ENCODE measurements at places on chromosomes 3 and 15. TPM values are rescaled to one million over a fixed set of nuclear protein-coding genes. Genes with fewer than 3 reads are reported as not detected.

DNA sequence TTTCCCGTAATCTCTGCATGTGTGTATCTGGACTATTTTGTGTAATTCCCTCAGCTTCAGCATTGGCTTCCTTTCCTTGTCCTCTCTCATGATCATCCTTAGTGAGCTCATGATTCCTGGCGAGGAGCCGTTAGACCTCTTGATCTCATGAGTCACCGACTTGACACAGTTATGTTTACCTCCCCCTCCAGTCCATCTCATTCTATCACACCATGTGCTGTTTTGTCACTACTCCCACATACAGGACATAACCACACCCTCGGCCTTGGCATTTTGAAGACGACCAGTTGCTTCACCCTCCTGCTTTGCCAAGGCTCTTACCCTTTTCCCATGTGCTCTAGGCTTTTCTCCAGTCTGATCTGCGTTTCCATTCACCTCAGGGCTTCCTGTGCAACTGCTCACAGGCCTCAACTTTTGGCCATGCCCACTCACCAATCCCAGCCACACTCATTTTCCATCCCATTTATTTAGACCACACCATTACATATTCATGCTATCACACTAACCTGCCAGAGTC is 41.5 kb downstream of the CP start:
- H3K4me3 ChIP-seq, result no peak overlapping the region
- H3K27ac ChIP-seq, result peak overlapping the region; percentile 59
- no peaks in the 10 kb centered on the region for H3K27me3 ChIP-seq
- peaks cover 6% of the 10 kb centered on the region for H3K4me1 ChIP-seq
- peak; percentile 90 for DNase-seq
- H3K36me3 ChIP-seq, result peaks cover 4% of the 10 kb centered on the region

DNA sequence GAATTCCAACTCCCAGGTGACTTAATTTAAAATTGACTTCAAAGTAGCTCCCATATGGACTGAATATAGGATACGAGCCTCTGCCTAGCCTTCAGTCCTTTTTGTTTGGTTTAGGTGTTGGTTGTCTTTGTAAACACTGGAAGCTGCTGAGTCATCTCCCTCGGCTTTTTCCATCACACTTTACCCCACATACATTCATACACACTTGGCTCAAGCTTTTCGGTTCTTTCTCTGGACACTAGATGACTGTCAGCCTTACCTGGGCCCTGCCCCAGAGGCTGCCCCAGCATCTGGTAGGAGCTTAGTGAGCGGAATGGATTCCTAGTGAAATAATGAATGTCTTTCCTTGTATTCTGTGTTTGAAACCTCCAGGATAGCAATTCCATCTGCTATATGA is 201.5 kb upstream of the IL12A start:
- DNase-seq, result no peak
- no peaks in the 10 kb centered on the region for H3K36me3 ChIP-seq
- H3K27me3 ChIP-seq, result no peaks in the 10 kb centered on the region
- H3K27ac ChIP-seq, result no peak overlapping the region
- peaks cover 13% of the 10 kb centered on the region for H3K4me1 ChIP-seq

DNA sequence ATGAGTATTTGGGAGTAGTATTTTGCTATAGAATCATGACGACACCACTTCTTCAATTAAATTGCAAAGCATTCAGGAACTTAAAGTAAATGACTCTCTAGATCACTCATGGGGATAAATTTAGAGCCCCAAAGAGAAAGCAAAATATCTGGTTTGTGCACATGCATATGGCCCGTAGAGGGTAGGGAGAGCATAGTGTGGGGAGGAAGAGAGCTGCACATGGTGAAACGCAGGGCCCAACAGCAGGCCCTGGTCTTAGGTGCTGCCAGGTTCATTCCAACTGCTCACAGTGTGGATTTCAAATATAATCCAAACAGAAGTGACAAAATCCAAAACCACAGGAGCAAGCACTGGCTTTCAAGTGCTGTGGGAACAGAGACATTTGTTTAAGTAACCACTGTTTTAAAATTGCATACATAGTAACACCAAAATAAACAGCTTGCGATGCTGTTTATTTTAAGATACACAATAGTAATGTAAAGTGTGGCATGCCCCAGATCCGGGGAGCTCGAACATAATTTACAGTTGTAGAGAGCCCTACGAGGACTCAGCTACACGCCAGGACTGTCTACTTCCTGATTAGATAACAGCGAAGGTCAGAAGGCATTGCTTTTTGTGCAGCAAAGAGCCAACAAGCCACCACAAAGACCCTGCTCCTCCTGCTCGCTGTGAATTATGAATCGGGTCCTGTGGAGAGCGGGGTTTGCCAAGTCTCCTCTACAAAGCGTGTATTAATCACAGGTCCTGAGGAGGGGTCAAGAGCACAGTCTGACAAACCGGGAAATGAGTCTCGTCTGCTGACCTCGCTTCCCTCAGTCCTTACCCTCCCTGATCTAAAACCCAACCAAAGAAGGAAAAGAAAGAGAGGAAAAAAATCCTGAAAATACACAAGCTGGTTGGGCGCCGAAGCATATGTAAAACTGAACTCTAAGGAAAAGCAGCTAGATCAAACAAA is 80.6 kb downstream of the MEIS2 start:
- no peaks in the 10 kb centered on the region for H3K27me3 ChIP-seq
- H3K36me3 ChIP-seq, result no peaks in the 10 kb centered on the region
- peak overlapping the region; percentile 82 for H3K27ac ChIP-seq
- peak overlapping the region; percentile 19 for H3K4me3 ChIP-seq
- no peak for DNase-seq

DNA sequence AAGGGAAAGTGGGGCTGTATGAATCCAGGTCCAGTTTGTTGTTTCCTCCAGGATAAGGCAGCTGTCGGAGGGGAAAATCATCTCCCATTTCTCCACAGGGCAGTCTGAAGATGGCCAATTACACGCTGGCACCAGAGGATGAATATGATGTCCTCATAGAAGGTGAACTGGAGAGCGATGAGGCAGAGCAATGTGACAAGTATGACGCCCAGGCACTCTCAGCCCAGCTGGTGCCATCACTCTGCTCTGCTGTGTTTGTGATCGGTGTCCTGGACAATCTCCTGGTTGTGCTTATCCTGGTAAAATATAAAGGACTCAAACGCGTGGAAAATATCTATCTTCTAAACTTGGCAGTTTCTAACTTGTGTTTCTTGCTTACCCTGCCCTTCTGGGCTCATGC is 911 bp downstream of the CCRL2 start:
- H3K27me3 ChIP-seq, result no peaks in the 10 kb centered on the region
- H3K27ac ChIP-seq, result no peak overlapping the region
- no peak overlapping the region for H3K4me3 ChIP-seq
- DNase-seq, result no peak

GRCh38 chr3:49967291-49967690 is 27.3 kb downstream of the RBM6 start:
- H3K27ac ChIP-seq, result peak overlapping the region; percentile 43
- H3K4me3 ChIP-seq, result no peak overlapping the region
- no peak for DNase-seq
- no peaks in the 10 kb centered on the region for H3K36me3 ChIP-seq
- no peaks in the 10 kb centered on the region for H3K27me3 ChIP-seq

GRCh38 chr15:29668120-29668602 is 154.1 kb downstream of the TJP1 start:
- no peak overlapping the region for H3K4me3 ChIP-seq
- H3K4me1 ChIP-seq, result peaks cover 4% of the 10 kb centered on the region
- no peaks in the 10 kb centered on the region for H3K36me3 ChIP-seq
- no peaks in the 10 kb centered on the region for H3K27me3 ChIP-seq
- peak; percentile 66 for DNase-seq
- H3K27ac ChIP-seq, result no peak overlapping the region

The LSMEM2 gene
- not detected for total RNA-seq

- no peak overlapping the region for H3K4me3 ChIP-seq
- DNase-seq, result peak; percentile 55
- H3K27ac ChIP-seq, result no peak overlapping the region
- no peaks in the 10 kb centered on the region for H3K27me3 ChIP-seq
- H3K36me3 ChIP-seq, result no peaks in the 10 kb centered on the region
These were observed 58.0 kb downstream of the CMTM8 start for GRCh38 chr3:32296251-32297204.

GRCh38 chr15:78981532-78982313 is 36.9 kb upstream of the CTSH start:
- H3K27me3 ChIP-seq, result no peaks in the 10 kb centered on the region
- DNase-seq, result no peak
- H3K4me3 ChIP-seq, result no peak overlapping the region
- H3K4me1 ChIP-seq, result no peaks in the 10 kb centered on the region
- H3K36me3 ChIP-seq, result no peaks in the 10 kb centered on the region

The CTXN2 gene
- total RNA-seq, result not detected

- no peak for DNase-seq
- peaks cover 8% of the 10 kb centered on the region for H3K4me1 ChIP-seq
- no peaks in the 10 kb centered on the region for H3K27me3 ChIP-seq
- H3K36me3 ChIP-seq, result peaks cover 9% of the 10 kb centered on the region
- H3K27ac ChIP-seq, result no peak overlapping the region
These were observed 44.0 kb downstream of the PSMD6 start for GRCh38 chr3:63979093-63979885.

The TMEM212 gene
- total RNA-seq, result not detected

The GHSR gene
- not detected for total RNA-seq

- H3K27ac ChIP-seq, result no peak overlapping the region
- no peak for DNase-seq
- H3K4me3 ChIP-seq, result no peak overlapping the region
These were observed 42.3 kb upstream of the GALNT15 start for GRCh38 chr3:16132190-16132589.

DNA sequence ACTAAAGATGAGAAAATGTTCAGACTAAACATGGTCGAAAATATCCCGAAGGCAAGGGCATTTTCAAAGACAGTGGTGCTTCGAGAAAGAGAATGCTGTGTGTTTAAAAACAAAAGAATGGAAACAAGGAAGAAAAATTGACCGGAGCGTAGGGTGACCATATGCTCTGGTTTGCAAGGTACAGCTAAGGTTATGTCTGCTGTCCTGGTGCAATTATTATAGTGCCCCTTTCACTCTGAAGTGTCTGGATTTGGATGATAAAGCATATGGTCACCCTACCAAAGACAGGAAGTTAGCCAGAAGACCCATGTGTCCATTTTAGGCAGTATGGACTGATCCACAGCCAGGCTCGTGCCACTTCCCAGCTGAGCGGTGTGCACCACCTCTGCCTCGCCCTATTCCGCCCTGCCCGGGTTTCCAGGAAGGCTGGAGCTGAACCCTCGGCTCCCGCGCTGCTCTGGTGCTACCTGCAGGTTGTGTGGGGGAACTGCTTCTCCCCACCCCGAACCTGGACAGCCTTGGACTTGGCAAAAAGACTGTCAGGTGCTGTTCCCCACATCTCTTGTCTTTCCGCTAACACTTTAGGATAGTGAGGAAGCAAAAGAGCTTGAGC is 25.2 kb downstream of the GOLGA6D start:
- H3K36me3 ChIP-seq, result no peaks in the 10 kb centered on the region
- no peaks in the 10 kb centered on the region for H3K4me1 ChIP-seq
- peak; percentile 70 for DNase-seq
- H3K27me3 ChIP-seq, result no peaks in the 10 kb centered on the region
- H3K4me3 ChIP-seq, result no peak overlapping the region
- no peak overlapping the region for H3K27ac ChIP-seq

The FAM107A gene
- total RNA-seq, result 23.6 TPM

The CADPS gene
- 0.99 TPM for total RNA-seq

DNA sequence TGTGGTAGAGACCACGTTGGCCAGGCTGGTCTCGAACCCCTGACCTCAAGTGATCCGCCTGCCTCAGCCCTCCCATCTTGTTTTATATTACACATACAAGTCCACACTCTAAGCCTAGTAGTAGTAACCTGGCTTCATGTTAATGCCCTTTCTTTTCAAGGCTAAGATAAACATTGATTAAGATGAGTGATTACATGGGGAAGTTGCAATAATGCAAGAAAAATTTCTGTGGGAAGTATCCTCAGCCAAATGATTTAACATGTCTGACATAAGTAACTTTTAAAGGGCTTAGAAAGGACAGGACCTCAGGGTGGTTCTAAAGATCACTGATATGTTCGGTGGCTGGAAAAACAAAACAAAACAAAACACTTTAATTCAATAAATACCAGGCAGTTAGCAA is 72.1 kb downstream of the SFMBT1 start:
- no peaks in the 10 kb centered on the region for H3K36me3 ChIP-seq
- no peak overlapping the region for H3K27ac ChIP-seq
- H3K27me3 ChIP-seq, result no peaks in the 10 kb centered on the region
- DNase-seq, result no peak
- H3K4me1 ChIP-seq, result no peaks in the 10 kb centered on the region

The PLA1A gene
- 2.1 TPM for total RNA-seq

DNA sequence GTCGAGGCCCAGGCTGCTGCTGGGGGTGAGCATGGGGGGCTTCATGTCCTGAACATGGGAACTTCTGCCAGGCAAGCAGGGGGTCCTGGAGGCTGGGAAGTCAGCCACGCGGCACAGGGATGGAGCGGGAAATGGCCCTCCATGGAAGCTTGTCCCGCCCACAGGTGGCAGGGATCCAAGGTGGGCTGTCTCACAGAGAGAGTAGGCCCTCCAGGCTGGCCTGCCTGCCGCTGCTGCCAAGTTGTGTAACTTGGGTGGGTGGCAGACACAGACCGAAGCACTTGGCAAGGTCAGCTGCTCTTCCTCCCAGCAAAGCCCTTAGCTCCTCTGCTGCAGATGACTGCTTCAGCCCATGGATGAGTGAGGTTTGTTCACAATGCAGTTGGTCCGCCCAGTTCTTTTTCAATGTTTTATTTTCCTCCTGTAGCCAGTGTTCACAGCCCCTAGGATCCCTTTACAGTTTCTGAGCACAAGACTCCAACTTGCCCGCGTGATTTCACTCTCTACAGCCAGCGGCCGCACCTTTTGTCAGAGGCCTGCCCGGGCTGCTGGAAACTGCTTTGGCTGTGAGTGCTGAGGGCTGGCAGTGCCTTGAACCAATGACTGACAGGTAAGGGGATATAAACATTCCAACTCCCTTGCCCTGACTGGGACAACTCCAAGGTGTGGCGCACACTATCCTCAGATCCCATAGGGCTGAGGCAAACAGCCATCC is 26.7 kb downstream of the HCN4 start:
- H3K27ac ChIP-seq, result no peak overlapping the region
- DNase-seq, result no peak
- H3K4me3 ChIP-seq, result no peak overlapping the region
- H3K36me3 ChIP-seq, result no peaks in the 10 kb centered on the region
- H3K27me3 ChIP-seq, result no peaks in the 10 kb centered on the region

- no peak overlapping the region for H3K27ac ChIP-seq
- H3K27me3 ChIP-seq, result no peaks in the 10 kb centered on the region
- H3K4me1 ChIP-seq, result no peaks in the 10 kb centered on the region
- no peaks in the 10 kb centered on the region for H3K36me3 ChIP-seq
These were observed 25.7 kb downstream of the LIPC start for GRCh38 chr15:58457466-58457965.

DNA sequence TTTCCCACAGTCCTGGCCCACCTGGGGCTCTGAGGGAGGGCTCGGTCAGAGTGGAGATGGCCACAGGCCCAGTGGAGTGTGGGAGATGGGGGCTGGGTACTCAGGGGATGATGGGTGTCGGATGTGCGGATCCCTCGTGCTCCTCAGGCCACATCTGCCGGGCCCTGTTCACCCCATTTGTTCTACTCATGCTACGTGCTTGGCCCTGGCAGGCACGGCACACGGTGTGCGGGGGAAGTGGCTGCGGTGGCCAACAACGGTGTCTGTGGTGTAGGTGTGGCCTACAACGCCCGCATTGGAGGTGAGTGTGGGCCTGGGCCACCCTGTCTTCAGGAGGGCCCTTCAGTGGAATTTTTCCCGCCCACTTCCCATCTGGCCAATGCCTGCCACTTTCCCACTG is 7.0 kb upstream of the FES start:
- no peak for DNase-seq
- H3K36me3 ChIP-seq, result peaks cover 12% of the 10 kb centered on the region
- H3K4me3 ChIP-seq, result no peak overlapping the region
- H3K27me3 ChIP-seq, result no peaks in the 10 kb centered on the region
- no peak overlapping the region for H3K27ac ChIP-seq

GRCh38 chr15:77591968-77592613 is 40.6 kb downstream of the LINGO1 start:
- H3K36me3 ChIP-seq, result no peaks in the 10 kb centered on the region
- H3K4me3 ChIP-seq, result no peak overlapping the region
- no peaks in the 10 kb centered on the region for H3K27me3 ChIP-seq
- H3K4me1 ChIP-seq, result no peaks in the 10 kb centered on the region
- DNase-seq, result no peak
